ENCODE measurements at places on chromosomes 4 and X.

DNA sequence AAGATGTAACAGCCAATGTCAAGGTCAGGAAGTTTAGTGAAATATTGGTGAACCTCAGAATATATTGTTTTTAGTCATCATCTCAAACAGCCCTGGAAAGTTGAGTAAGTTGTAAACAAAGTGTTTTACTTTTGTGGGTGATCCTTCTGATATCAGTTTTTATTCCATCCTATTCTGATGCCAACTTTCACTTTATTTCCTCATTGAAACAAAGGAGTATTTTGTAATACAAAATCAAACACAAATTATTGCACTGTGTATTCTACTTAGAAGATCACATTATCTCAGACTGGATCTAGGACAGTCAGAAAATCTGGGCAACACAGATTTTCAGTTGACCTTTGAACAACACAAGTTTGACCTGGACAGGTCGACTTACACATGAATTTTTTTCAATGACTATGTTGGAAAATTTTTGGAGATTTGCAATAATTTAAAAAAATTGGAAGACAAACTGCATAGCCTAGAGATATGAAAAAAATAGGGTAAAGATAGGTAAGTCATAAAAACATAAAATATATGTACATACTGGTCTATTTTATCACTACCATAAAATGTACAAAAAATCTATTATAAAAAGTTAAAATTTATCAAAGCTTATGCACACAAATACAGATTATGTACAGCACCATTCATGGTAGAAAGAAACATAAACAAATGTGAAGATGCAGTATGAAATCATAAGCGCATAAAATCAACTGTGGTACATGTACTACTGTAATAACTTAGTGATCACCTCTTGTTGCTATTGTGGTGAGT lies 709.1 kb upstream of the FAM241A start:
- DNase-seq: no peak

GRCh38 chr4:57051095-57051494 lies 59.1 kb downstream of the IGFBP7 start:
- no peak for DNase-seq

DNA sequence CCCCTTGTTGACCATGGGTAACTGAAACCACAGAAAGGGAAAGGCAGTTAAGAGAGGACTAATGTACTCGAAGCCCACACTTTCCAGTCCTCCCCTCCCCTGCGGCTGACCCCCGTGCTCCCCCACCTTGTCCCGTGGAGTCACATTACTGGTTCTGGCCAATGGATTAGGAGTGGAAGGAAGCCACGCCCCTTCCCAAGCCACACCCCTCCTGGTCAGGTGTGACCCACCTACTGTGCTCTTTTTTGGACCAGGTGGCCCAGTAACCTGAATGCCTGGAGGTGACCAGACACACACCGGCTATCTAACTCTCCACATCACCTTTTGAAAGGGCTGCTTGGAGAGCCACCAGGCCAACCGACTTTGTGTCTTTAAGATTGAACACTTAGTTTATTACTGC lies 109.3 kb upstream of the MSX1 start:
- no peak for DNase-seq

DNA sequence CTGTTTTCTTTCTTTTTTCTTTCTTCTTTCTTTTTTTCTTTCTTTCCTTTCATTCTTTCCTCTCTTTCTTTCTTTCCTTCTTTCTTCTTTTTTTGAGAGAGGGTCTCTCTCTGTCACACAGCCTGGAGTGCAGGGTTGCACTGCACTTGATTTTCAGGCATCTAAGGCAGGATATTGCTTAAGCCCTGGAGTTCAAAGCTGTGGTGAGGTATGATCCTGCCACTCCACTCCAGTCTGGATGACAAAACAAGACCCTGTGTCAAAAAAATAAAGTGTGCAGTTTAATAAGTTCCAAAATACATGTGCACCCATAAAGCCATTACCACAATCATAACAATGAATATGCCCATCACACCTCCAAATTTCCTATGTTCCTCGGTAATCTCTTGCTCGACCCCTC lies 10.6 kb upstream of the ZNF718 start:
- DNase-seq: no peak

DNA sequence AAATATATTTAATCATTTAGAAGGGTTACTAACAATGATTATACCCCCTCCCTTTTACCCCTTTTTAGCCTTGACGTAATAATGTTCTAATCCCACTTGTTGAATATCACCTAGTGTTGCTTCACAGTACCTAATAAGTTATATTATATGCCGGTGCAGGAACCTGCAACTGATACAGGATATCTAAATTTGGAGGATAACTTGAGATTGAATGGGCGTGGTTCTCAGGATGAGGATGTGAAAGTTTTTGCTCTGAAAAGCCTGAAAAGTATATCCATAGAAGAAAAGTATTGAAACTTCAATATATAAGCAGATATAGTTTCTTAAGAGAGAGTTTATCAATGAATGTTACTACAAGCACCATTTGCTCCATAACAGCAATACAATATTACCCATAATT lies 59.8 kb downstream of the ZNF711 start:
- no peak for DNase-seq

GRCh38 chrX:28988246-28988645 lies 401.0 kb downstream of the IL1RAPL1 start:
- no peak for DNase-seq

DNA sequence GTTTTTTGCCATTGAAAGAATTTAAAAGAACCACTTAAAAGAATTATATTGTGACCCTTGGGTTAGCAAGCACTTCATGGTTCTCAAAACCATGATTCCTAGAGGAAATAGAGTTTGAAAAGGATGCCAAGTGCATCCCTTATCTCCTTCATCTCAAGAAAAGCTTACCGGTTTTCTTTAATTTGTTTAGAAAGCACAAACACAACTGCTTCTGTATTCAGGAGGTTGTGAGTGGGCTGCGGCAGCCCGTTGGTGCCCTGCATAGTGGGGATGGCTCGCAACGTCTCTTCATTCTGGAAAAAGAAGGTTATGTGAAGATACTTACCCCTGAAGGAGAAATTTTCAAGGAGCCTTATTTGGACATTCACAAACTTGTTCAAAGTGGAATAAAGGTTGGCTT lies 13.5 kb downstream of the HHIP start:
- DNase-seq: no peak

- no peak for DNase-seq
These were observed 43.1 kb upstream of the GPR78 start for GRCh38 chr4:8537041-8537461.

DNA sequence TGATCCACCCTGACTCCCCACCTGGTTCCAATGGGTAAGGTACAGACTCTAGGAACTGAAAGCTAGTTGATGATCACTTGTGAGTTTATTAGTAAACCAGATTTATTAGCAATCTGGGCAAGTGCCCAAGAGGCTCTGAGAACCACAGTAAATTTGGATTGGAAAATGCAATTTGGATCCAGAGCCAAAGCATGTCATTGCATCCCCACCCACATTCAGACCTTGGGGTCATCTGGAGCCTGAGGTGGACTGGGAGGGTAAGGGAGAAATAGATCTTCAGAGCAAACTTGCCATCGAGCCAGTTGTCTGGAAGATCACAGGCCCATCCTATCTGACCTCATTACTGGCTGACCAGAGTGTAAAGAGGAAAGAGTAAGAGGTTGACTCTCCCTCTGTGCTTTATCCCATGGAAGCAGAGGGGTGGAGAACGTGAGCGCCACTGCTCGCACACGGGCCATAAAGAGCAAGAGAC lies 78.7 kb upstream of the RASGEF1B start:
- DNase-seq: no peak

DNA sequence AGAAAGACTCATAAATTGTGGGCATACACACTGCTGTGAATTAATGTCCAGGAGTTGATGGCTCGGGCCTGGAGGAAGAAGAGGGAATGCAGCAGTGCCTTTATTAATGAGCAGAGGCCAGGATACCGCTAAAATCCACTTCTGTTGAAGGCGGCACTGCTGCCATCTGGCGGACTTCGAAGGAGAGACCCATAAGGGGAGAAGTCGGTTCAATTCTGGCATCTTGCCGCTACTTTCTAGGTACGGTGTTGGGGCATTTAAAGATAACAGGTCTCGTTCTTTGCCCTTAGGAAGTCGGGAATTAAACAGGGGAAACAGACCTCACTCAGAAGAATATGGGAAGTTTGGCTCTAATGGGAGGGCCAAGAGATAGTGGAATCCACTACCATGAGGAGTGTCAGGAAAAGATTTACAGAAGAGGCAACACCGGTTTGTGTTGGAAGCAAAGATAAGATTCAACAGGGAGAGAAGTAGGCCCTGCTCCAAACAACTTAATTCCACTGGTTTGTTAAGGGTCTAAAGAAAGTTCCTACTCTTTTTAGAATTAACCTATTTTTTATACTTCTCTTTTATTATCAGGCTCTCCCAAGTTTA lies 133.6 kb upstream of the GIMD1 start:
- DNase-seq: no peak

GRCh38 chrX:47644557-47645091 lies 5.7 kb downstream of the ELK1 start:
- DNase-seq: no peak

GRCh38 chr4:1183985-1184773 lies 11.8 kb upstream of the SPON2 start:
- peak; percentile 5 for DNase-seq

- no peak for DNase-seq
These were observed 45.5 kb upstream of the CYP2U1 start for GRCh38 chr4:107885865-107886264.

- no peak for DNase-seq
These were observed 18.9 kb downstream of the ADD1 start for GRCh38 chr4:2862528-2862927.

DNA sequence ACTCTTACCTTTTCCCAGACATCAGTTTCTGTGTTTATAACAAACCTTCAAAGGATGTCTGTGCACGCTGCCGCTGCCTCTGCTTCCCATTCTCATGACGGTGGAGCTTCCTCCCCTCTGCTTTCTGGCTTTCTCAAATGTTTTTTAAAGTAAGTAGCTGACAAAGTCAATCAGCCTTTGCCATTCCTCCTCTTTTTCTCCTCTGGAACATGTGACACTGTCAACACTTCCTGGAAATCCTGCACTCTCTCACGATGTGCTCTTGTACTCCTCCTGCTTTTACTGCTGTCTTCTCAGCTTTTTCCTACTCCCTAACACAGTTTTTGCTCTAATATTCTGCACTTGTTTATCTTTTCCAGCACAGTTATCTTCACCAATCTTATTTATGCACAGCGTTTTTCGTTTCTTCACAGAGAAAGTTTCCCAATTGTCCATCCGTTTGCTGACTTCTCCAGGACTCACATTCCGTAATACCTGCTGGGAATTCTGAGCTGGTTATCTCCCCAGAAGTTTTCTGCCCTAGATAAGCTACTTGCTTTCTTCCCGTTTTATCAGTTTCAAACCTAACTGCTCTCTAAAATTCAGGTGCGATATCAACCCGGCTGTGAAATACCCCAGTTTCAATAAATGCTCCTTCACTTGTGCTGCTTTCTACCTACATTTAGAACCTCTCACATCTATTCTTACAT lies 465.6 kb upstream of the AGA start:
- DNase-seq: no peak

DNA sequence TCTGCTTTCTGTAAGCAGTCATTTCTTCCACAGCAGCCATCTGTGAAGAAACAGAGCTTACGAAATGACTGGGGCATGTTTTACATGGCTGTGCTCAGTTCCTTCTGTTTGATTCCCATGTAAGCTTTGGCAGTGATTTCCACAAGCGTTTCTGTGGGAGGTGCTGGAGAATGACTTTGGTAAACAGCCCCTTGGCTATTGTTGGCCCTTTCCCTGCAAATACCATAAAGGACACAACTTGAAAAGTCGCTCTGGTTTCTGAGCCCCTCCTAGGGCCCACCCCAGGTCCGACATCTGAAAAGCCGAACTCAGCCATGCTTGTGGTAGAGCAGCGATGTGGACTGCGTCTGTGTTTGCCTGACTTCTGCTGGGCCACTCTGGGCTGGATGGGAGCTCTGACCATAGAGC lies 3.7 kb downstream of the LIMCH1 start:
- no peak for DNase-seq

DNA sequence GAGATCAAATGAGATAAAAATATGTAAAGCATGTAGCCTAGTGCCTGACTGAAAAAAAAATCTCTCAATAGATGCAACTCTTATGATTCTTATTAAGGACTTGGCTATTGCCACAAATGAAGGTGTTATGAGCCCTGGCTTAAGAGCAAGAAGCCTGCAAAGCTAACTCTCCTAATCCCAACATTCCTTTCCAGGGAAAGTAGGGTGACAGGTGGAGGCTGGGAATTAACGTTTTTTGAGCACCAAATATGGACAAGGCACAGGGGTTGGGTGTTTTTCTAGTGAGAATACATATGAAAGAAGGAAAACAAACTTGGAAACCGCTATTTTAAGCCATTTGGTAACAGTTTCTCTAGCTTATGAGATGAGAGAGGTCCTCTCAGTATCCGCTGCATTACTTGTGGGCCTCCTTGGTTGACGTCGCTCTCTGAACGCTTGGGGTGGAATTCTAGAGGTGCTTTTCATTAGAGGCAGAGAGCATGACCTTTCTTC lies 2.4 kb downstream of the RHOH start:
- no peak for DNase-seq

DNA sequence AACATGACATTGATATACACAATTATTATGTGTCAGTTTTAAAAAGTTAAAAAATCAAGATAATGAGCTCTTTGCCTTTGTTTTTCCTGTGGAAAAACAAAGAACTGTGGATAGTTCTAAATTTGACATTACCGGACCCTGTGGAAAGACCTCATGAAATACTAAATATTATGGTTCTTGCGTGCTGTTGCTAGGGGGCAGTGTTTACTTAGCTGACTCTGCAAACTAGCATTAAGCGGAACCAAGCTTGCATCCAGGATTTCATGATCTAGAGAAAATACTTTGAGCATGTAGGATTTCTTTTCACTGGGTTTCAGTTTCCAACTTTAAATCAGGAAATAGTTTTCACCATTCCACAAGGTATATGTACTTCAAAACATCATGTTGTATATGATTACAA lies 33.6 kb downstream of the CLCN4 start:
- DNase-seq: no peak

- no peak for DNase-seq
These were observed 61.0 kb downstream of the HPRT1 start for GRCh38 chrX:134520860-134521390.

DNA sequence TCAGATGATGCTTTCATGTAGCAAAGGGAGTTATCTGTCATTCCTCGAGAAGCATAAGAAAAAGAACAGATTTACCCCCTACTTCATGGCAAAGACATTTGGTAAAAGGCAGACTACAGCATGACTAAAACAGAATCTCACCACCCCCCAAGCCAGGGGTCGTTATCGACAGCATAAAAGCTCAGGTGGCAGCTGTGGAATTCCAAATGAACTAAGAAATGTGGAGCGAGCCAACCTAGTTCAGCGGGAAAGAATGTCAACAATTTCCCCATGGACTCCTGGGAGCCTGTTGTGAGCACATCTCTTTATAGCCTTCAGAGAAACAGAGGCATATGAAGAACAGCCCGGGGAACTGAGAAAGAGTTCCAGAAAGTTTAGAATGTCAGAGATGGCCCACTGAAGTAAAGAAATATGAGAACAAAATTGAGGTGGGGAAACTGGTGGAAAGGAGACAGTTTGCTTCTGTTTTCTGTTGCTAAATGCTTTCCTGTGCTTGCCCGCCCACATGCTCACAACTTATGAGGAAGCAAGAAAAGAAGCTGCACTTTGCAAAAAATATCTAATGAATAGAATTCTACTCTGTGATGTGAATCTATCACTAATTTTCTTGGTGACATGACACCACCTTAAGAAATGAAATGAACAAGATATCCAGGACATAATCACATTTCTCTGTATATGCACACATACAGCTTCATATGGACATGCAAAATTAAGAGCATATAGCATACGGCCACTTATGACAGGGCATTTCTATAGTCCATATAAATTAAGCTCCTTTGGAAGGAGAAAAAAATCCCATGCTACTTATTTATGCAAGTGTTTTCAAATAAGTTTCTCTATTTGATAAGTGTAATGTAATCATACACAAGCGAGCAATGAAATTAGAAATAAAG lies 135.3 kb upstream of the MID1 start:
- no peak for DNase-seq
